MV-4-11 (cell line): ENCODE measurements at places on chromosomes 7 and 10.
A peak's percentile ranks its signal among the peaks of the same experiment; 100 is the strongest.

- no peak for DNase-seq
Measured at GRCh38 chr7:101618207-101618839, 10.8 kb downstream of the MYL10 start.

GRCh38 chr7:70694434-70694970, 437.4 kb upstream of the GALNT17 start:
- no peak for DNase-seq

GRCh38 chr10:124262971-124263370, 155.8 kb downstream of the OAT start:
- DNase-seq = no peak

- no peak for DNase-seq
Measured at GRCh38 chr7:83613232-83613631, 35.7 kb downstream of the SEMA3E start.

DNA sequence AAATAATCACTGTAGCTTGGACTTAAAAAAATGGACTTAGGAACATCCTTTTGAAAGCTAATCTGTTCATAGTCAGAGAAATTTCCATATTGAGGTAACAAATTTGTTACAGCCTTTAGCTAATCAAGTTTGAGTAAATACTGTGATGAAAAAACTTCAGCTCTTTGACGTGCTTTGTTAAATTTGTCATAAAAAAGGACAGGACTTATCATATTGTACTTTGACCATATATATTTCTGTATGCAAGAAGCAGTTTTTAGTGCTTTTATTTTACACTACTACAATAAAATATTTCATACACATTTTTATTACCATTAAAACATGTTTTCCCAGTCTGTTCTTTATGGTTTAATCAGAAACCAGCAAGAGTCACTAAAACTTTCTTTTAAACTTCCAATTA, 14.5 kb upstream of the CYCS start:
- DNase-seq = no peak

GRCh38 chr7:12244129-12244528, 33.0 kb downstream of the TMEM106B start:
- DNase-seq = peak; percentile 31

DNA sequence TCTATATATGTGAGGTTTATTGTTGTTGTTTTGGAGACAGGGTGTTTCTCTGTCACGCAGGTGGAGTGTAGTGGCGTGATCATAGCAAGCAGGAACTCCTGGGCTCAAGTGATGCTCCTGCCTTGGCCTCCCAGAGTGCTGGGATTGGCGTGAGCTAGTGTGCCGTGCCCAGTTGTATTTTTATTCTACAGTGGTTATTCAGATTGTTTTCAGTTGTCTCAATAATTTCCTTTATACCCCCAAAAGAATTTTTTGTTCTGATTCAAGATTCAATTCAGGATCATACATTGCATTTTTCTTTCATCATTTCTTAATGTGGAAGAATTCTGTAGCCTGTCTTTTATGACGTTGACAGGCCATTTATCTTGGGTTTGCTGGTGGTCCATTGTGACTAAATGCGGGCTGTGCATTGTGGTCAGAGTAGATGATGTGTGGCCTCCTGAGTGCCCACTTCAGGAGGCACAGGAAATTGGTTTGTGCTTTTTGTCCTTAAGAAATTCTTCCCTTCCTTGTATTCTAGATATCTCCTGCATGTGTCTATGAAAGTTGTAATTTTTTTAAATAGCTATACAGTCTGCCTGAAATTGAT, 22.9 kb downstream of the RBM33 start:
- peak; percentile 37 for DNase-seq

GRCh38 chr7:105906695-105907094, 30.3 kb upstream of the ATXN7L1 start:
- DNase-seq = no peak

DNA sequence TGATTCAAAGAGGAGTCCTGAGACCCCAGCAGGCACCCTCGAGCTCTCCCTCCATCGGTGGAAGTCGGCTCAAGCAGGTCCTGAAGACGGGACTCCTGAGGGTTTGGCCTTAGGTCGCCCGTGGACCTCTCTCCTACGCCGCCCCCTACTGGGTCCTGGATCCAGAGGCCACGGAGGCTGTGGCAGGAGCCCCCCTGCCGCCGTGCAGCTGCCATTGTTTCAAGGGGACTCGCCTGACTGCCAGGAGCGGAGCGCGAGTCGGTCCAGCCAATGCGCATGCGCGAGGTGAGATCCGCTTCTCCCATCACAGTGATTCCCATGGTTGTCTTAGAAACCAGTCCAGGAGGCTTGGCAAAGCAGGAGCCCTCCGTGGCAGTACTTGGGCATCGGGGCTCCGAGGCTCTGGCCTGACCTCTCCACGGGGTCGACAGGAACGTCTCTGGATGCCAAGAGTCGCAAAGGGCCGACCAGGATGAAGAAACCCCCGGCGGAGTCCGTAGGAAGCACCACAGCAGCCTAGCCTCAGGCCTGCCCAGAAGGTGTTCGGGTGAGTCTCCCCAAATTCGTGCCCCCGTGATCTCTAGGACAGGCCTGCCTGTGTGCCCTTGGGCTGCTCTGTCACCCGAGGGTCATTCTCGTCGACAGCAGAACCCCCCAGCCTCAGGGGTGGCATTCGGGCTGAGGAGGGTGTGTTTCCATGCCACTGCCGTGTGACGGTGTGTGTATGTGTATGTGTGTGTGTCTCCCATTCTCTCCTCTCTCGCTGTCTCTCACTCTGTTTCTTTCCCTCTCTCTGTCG, 322.3 kb downstream of the ZNF716 start:
- no peak for DNase-seq

DNA sequence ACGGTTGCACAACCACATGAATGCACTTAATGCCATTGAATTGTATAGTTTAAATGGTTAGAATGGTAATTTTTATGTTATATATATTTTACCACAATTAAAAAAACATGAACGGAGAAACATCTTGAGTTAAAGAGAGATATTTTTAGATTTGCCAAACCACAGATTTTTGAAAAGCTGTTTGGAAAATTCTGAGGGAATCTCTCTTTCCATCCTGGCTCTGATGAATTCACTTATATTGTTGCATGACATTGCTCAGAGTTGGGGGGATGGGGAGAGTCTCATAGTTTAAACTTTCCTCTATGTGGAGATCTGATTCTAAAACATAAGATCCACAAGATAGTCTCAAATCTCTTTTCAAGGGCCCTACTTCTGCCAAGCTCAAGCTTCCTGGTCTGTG, 275.0 kb upstream of the NPVF start:
- no peak for DNase-seq

GRCh38 chr7:41459623-41460261, 243.1 kb downstream of the INHBA start:
- DNase-seq = peak; percentile 86
